ENCODE measurements at places on chromosomes 6 and 20. TPM values are rescaled to one million over a fixed set of nuclear protein-coding genes. Genes with fewer than 3 reads are reported as not detected.

The MAFB gene
- total RNA-seq, result not detected

The C6orf58 gene
- total RNA-seq, result not detected

The PLCB4 gene
- 37.4 TPM for total RNA-seq

The EPPIN gene
- total RNA-seq, result not detected

The PRIM2 gene
- total RNA-seq, result 40.7 TPM

The LCA5 gene
- 1.7 TPM for total RNA-seq

The EDN3 gene
- total RNA-seq, result not detected

The SLC17A2 gene
- total RNA-seq, result not detected

The FGD2 gene
- not detected for total RNA-seq

DNA sequence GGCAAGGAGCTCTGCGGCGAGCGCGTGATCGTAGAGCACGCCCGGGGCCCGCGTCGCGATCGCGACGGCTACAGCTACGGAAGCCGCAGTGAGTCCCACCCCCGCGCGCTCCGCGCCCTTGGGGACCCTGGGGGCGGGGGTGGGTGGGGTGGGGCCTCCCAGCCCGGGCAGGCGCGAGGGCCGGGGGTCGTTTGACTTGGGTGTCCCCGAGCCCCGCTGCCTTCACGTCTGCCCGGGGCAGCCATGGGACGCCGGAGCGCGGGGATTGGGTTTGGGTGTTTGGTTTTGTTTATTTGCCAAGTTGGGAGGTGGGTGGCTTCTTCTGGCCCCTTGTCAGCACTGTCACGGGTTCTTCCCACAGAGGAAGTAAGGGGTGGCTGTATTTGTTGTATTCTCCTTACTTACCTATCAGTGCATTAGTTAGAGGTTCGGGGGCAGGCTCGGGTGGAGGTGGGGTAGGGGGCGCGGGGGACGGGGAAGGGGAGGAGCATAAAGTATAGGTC lies 777 bp downstream of the SRSF6 start:
- DNase-seq, result no peak

DNA sequence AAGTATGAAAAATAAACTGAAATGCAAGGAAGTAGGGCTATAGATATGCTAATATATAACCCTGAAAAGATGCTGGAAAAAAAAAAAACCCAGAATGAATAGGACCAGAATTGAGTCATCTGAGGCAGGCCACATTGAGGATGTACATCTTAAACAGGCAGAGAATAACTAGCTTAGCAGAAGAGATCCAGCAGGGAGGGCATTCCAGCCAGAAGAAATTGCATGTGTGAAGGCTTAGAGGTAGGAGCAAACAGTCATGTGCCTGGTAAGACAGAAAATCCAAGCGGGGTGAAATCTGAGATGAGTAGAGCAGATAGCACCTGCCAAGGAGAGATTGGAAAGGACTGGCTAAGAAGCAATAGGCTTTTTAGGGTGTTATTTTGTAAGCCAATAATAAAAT lies 2.6 kb downstream of the COL19A1 start:
- DNase-seq, result no peak

GRCh38 chr6:82619573-82619972 lies 256.0 kb downstream of the TPBG start:
- no peak for DNase-seq

GRCh38 chr6:22392711-22393110 lies 95.9 kb upstream of the PRL start:
- DNase-seq, result no peak

DNA sequence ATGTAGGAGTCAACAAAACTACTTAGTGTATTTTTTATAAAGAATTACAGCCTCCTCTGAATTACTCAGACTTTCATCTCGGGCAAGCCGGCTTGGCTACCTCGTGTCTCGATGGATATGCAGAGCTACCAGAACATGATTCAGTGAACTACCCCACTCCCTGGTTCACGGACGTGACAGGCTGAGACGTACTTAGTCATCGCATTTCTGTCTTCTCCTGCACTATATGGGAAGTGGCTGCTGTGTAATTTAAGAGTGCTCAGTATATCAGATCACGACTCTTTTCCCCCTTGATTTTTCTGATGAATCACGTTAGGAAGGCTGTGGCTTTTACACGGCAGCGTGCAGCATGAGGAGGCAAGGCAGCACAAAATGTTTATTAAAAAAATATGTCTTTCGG lies 302.7 kb upstream of the ZFP64 start:
- DNase-seq, result peak; percentile 66

- DNase-seq, result no peak
These were observed 44.8 kb downstream of the FARS2 start for GRCh38 chr6:5305968-5306626.

- DNase-seq, result no peak
These were observed 190.3 kb upstream of the SLC24A3 start for GRCh38 chr20:19022118-19022575.

GRCh38 chr6:129994410-129994809 lies 24.0 kb upstream of the L3MBTL3 start:
- no peak for DNase-seq

DNA sequence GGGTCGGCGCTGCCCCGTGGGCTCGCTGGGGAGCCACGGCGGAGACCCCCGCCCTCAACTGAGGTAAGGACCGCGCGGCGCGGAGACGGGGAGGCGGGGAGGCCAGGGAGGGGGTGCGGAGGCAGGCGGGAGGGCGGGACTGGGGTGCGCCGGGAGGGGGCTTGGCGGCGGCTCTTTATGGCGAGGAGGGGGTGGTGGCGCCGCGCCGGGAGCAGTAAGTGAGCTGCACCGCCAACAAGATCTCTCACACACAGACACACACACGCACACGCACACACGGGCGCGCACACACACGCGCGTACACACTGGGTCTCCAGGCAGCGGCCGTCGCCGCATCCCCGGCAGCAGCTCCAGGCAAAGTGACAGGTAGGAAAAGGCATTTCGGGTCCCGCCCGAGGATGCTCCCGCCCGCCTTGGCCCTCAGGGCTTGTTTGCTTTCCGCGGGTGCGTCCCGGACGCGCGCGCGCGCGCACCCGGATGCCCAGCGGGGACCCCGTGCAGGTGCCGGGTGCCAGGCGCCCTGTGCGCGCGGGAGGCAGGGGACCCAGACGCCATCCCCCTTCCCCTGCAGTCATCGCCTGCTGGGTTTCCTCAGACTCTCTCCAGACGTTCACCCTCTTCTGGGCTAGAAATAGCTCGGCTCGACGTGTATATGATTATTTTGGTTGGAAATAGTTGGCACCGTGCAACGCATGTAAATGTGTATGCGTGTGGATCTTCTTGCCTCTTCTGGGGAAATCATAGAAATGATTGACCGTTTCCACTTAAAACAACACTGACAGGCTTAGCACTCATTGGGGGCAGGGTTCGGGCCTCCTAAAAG lies at the start of gene PLCB4:
Gene PLCB4, plus strand, starts transcription at position 247 of the 823 bp plus-strand sequence. CDS start 238,728 bp downstream, outside the sequence.
- DNase-seq, result no peak

DNA sequence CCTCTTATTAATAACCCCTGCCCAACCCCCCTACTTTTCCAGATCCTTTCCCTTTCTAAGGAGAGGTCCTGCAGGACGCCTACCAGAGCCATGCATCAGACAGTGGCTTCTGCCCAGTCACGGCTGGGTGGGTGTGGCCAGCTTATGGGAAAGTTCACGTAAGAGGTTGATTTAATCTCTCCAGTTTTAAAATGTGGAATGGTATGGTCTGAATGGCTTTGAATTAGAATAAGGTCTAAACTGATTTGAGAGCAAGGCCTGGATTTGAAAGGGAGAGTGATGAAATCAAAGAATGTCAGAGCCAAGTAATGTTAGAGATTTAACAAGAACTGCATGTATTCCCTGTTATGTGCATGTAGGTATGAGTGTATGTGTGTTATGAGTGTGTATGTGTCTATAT lies 275.7 kb downstream of the PAX1 start:
- DNase-seq, result no peak

DNA sequence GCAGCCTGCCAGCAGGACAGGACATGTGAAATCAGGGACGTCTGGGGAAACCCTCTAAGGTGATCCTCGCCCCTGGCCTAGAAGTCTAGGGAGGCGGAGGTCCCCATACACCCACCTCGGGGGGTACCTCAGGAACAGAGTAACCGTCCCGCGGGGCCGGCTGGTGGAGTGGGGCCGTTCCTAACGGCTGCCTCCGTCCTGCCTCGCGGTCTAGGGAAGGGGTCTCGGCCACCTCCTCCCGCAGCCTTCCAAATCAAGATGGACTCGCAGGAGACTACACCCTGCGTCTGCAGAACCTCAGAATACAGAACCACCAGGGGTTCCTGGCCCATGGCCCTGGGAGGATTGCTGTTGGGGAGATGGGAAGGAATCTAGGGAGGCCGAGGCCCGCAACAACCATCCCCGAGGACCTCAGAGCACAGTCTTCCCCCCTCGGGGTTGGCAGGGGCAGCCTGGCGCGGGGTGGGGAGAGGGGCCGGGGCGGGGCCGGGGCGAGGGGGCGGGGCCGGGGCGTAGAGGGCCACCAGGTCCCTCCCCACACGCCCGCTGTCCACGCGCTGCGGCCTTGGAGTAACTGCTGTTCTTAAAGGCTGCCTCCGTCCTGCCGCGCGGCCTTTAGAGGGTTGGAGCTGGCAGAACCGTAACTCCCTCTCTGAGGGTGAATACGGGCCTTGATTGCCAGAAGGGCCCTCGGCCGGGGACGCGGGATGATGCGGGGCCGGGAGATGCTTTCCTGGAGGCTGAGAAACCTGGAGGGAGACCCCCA lies 89.0 kb upstream of the MLN start:
- no peak for DNase-seq

GRCh38 chr6:108163267-108163643 lies 2.6 kb upstream of the NR2E1 start:
- no peak for DNase-seq

- DNase-seq, result no peak
These were observed 2.0 kb downstream of the LKAAEAR1 start for GRCh38 chr20:64082126-64082731.

DNA sequence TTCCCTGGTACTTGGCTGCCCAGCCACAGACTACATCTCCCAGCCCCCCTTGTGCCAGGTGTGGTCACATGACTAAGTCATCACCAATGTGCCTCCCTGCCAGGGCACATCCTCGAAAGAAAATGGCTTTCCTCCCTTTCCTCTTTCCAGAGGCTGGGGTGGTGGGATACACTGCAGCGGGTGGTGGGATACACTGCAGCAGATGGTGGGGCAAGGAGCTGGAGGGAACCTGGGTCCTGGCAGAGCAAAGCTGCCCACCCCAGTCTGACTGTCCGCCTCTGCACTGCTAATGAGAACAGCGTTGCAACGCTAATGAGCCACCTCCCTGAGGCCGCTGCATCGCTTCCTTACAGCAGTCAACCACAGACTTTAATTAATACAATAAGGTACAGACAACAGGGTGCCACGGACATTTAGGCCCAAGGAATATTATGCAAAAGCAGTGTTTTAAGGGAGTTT lies 125.3 kb downstream of the PREX1 start:
- no peak for DNase-seq

GRCh38 chr6:163320804-163321203 lies 93.7 kb upstream of the QKI start:
- no peak for DNase-seq

DNA sequence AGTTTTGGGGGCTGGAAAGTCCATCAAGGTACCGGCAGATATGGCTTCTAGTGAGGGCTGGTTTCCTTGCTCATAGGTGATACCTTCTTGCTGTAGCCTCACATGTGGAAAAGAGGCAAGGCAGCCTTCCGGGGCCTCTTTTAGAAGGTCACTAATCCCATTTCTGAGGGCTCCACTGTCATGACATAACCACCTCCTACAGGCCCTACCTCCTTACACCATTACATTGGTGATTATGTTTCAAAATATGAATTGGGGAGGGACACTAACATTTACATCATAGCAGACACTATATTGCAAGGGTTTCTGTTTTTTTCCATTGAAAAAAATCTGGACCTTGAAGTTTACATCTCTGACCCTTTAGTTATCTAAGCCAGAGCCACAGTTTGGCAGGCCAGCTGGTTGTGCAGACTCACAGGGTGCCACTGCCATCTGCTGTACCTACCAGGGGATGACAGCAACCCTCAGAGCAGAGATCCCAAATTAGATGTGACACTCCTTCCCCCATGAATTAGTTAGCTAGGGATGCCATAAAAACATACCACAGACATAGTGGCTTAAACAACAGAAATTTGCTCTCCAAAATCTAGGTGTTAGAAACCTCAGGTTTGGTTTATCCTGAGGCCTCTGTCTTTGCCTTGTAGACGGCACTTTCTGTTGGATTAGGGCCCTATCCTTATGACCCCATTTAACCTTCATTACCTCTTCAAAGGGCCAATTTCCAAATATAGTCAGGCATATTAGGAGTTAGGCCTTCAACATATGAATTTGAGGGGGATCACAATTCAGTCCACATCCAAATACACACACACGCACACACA lies 166.4 kb upstream of the RNF217 start:
- no peak for DNase-seq

GRCh38 chr6:53869964-53870363 lies 75.2 kb downstream of the LRRC1 start:
- DNase-seq, result peak; percentile 23

- DNase-seq, result no peak
These were observed 34.2 kb downstream of the ANKRD60 start for GRCh38 chr20:58194175-58194791.

DNA sequence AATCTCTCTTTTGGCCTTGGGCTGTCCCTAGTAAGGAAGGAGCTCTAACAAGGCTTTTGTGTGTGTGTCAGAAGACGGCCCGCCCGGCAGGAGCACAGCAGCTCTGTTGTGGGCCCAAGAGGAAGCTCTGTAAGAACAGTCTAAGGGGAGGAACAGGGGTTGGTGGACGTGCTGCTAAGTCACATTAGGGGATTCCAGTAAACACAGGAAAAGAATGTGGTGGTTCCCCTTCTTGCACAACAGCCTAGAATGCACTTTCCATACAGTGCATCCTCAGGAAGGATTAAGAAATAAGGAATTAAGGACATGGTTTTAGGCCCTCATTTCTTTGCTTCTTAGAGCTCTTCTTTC lies 114.5 kb downstream of the RNF144B start:
- DNase-seq, result peak; percentile 89

- no peak for DNase-seq
These were observed 48.2 kb downstream of the SIRPA start for GRCh38 chr20:1943275-1944002.

- DNase-seq, result no peak
These were observed 7.0 kb downstream of the MYT1 start for GRCh38 chr20:64171211-64171610.

- peak; percentile 35 for DNase-seq
These were observed 46.4 kb downstream of the PTPRA start for GRCh38 chr20:2919518-2920245.

DNA sequence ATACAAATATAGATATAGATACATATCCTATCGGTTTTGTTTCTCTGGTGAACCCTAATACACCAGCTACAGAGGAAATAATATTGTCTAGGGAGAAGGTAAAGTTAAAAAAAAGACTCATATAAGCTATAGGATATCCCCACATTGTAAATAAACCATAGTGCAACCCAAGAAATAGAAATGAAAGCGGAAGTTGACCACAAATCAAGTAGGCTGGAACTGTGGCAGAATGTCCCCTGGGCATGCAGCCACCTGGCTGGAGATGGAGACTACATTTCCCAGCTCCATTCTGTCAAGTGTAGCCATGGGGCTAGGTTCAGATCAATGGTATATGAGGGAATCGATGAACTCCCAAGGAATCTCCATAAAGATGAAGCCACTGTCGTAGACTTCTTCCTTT lies 70.1 kb upstream of the RPS6KA2 start:
- no peak for DNase-seq

DNA sequence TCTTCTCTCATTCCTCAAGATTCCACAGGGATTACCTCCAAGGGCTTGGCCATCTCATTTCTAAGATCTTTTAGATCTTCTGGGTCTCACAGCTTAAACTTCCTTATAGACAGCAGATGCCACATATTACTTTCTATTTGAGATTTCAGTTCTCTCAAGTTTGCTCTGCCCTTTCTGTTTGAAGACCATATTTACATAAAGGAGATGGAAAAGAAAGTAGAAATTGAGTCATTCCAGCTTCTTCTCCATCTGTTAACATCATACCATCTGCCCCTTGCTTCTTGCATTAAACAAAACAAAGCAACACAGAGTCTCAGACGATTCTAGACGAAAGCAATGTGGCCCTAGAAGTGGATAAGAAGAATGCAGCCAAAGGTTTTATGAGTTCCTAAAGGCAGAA lies 203.4 kb downstream of the TTLL2 start:
- DNase-seq, result no peak
